ENCODE measurements at places on chromosomes 4 and X.

DNA sequence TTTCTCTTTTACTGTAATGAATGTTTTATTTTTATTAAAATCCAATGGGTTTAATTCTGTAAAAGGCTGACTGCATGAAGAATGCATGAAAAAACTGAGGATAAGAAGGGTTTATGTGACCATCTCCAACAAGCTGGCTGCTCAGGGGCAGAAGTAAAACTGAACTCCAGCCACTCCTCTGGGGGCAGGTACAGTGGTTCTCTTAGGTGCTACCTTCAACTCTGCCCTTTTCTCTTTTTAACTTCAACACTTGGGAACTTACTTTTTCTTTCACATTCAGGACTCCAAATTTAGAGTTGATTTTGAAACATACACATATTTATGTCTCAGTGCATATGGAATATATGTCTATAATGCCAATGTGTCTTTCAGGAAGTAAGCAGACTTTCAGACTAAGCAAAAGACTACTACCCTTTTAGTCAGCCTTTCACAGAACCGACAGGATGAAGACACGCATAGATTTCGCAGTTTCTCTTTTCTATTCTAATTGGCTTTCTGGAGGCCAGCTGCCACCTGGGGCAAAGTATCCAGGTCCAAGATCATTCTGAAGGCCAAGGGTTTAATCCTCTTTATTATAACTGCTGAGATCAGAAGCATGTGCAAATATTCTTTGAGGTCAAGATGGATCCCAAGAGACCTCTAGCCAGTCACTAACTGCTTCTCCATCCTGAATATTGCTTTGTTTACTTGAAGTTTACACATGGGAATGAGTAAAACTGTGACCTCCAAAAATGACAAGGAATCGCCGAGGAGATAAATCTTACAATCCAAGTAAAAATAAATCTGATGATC is 30.7 kb downstream of the HS3ST1 start:
- DNase-seq = no peak

- peak; percentile 14 for DNase-seq
Observed at GRCh38 chrX:18194688-18195087, 26.0 kb downstream of the BEND2 start.

- DNase-seq = no peak
Observed at GRCh38 chr4:119025916-119026661, 109.5 kb upstream of the MYOZ2 start.

GRCh38 chrX:70423936-70424675 is 992 bp downstream of the GDPD2 start:
- no peak for DNase-seq

- DNase-seq = no peak
Observed at GRCh38 chr4:171924746-171925376, 111.7 kb downstream of the GALNTL6 start.

- no peak for DNase-seq
Observed at GRCh38 chrX:49066690-49067089, 7.1 kb downstream of the PRAF2 start.

DNA sequence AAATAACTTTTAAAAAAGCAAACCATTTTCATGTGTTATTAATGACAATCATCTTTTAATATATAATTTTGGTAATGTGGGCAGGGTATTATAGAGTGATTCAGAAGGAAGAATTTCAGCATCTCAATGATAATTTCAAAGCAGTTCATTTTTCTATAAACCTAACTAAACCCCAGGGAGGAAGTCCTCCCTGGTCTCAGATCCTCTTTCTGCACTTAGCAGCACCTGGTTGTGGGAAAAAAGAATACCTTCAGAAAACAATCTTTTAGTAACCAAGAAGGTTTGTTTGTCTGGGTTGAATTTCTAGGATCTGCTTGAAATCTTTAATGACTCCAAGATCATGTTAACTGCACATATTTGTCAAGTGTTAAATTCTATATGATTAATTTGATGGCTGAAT is 29.9 kb downstream of the DKK2 start:
- DNase-seq = no peak

- no peak for DNase-seq
Observed at GRCh38 chrX:63884821-63885790, 100.1 kb upstream of the ARHGEF9 start.

DNA sequence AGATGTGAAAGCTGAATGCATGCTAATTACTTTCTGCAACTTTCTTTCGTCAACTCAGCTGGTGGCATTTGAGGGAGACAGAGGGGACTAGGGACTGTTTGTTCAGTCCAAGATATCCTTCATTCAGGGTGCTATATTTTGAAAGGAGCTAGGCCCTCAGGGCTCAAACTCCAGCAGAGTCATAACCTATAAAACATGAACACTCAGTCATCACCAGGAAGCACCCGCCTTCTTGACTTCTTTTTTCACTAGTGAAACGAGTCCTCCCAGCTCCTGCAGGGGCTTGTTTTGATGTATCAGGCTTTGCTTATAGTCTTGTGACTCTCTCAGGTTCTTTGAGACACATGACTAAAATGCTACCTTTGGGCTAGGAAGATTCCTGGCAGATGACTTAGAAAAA is 230.6 kb downstream of the PCDH7 start:
- DNase-seq = no peak

DNA sequence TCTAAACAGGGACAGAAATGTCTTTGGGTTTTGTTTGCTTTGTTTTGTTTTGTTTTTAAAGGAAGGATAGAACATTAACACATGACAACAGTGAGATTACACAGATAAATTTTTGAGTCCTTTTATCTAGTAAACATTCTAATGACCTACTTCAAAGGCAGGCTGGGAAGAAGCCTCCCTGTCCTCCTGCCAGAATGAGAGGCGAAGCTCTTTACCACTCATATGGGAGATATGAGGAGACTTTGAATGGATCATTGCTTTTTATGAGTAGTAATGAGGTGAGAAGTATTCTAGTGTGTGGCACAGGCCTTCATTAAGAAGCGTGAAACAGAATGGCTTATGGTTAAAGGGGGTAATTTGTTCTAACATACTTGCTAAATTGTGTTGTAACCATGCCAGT is 172.0 kb downstream of the FBXO8 start:
- DNase-seq = no peak

DNA sequence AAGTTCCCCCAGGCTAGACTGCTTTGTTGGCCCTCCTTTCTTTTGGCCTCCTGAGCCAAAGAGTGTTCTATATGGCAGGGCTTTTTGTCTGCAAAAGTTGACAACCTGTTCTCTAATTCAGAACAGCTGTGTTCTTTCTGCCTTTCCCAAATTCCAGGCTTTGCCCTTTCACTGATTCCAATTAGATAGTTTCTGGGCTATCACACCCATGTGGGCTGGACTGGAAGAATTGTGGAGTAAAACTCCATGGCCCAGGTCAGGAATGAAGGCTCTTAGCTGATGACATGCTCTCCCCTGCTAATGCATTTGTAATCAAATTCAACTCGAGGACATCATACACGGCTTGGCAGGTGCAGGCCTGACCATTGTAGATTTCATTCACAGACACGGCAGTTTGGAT is 19.4 kb downstream of the BMP3 start:
- DNase-seq = no peak

DNA sequence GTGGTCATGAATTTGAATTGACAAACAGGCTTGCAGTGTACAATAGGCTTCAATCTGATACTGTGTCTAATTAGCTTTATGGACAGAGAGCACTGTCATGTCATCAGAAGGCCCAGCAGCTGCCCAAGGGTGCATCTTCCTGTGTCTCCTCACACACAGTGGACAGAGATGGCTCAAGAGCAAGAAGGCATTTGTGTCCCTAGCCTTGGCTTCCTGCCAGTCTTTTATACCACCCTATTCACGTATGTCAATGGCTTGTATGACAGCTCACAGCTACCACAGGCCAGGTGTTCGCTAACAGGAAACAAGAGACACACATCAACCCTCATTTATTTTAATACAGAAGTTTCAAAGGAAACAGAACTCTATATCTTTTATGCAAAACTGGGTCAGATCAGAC is 874.0 kb upstream of the AGA start:
- no peak for DNase-seq

DNA sequence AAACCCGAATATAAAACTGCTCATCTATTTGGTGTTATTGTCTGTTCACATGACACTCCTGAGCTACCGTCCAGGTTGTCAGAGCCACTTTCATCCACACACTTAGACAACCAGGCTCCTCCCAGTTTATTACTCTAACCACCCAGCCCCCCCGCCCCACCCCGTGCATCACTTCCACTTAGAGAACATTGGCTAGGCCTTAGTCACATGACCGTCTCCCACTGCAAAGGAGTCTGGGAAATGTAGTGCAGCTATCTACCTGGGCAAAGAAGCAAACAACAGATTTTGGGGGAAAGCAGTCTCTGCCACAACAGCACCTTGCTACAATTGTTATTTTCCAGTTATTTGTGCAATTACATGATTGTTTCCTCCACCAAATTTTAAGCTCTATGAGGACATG is 57.6 kb upstream of the RBPJ start:
- DNase-seq = peak; percentile 39

DNA sequence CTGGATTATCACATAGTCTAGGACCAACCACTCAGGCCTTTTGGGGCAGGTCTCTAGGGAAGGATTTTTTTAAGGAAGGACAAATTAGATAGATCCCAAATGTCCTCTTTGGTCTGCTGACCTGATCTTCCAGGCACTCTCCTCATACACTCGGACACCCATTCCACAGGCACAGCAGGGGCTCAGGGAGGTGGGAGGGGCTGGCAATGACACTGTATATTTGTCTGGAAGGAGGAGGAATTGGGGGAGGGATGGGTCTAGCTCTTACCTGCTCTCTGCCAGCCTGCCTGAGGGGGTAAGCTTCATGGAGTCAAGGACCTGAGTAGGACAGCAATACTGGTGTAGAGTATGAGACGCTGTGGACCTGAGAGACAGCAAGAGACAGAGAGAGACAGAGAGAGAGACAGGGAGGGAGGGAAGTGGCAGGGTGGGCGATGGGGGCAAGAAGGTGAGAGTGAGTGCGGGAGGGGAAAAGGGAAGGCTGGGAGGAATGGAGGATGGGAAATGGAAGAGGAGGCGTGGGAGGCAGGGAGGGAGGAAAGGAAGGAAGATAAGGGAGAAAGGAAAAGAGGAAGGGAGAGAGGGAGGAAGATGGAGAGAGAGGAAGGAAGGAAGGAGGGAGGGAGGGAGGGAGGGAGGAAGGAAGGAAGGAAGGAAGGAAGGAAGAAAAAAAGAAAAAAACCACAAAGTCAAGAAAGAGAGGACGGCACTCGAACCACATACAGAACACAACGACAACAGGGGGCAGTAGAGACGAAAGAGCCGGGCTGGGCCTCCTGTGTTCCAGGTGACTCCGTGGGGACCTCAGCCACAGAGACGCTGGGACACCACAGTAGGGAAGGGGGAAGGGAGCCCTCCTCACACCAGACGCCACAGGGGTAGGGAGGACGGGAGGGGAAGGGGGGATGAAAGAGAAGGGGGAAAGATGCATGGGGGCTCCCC is 1.8 kb downstream of the IQSEC2 start:
- no peak for DNase-seq

GRCh38 chr4:76270244-76271175 is 19.0 kb downstream of the FAM47E start:
- DNase-seq = no peak

DNA sequence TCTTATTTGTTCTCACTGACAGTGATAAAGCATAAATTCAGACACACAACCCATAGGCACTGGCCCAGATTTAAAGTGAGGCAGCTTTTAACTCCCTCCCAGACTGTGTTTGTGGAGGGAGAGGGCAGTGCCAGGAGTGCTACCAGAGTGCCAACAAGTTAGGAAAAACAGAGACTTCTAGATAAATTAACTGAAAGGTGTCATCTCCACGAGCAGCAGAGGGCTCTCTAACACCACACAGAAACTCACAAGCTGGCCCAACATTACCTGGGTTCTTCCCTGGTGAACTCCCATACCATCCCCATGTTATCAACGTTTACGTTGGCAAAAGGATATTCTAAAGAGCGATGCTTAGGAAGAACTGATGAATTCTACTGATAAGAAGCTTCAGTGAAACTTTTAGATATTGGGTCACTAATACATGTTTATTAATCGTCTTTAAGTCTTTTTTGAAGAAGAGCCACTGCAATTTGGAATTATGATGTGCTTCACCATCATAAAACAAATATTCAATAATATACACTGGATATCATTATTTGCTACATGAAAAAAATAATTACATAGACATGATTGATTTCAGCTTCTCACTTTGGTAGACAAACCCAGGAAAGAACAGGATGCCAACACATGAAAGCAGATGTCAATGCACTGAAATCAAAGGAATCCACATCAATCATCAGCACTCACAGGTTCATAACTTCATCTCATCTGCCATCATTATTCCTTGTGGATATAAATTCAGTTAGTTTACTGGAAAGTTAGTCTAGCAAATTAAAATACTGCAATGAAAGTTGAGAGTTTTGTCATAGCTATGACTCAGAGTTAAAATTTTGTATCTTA is 121.2 kb upstream of the NAP1L5 start:
- DNase-seq = peak; percentile 84

DNA sequence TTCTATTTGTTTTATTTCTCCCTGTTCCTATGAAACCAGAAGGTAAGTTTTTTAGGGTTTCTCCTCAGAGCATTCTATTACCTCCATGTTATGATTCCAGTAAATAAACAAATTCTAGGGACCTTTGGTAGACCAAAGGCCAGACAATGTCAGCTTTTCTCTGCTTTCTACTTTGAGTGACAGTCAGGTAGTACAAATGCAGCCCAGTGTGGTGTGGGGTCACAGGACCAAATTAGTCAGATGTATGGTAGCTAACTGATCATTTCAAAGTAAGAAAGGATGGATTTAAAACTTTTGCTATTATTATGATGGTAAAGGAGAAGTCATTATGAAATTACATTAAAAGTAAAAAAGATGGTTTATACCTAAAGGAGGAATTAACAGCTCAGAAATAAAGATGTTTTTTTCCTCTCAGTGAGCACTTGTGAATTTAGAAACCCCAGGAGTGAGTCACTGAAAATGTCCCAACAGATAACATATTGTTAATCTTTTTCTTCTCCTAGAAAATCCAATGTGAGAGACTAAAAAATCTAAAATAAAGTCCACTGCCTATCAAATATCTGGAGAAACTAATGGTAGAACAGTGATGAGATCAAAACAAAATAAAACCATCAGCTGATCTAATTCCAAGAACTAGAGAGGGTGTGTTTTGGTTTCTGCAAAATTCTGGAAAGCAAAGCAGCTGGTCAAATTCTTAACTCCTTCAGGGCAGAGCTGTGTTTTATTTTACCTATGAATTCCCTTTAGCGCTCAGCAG is 16.6 kb upstream of the KLHL2 start:
- DNase-seq = no peak

- no peak for DNase-seq
Observed at GRCh38 chr4:22167201-22167600, 218.6 kb upstream of the KCNIP4 start.

GRCh38 chr4:67332627-67333026 is 212.7 kb downstream of the CENPC start:
- DNase-seq = no peak

GRCh38 chr4:140042634-140043033 is 111.3 kb downstream of the MAML3 start:
- DNase-seq = no peak

GRCh38 chr4:183289688-183290087 is 30.4 kb downstream of the CLDN22 start:
- DNase-seq = no peak

- no peak for DNase-seq
Observed at GRCh38 chr4:166252487-166253402, 379.7 kb downstream of the TLL1 start.
